Myocyte (in vitro differentiated cells): ENCODE measurements at places on chromosomes 4 and X. TPM values are rescaled to one million over a fixed set of nuclear protein-coding genes. Genes with fewer than 3 reads are reported as not detected.

Gene PORCN
- total RNA-seq = 33.1 and 34.2 TPM in 2 replicates

Gene HSFX4
- total RNA-seq = not detected in 2 replicates

Gene ASB9
- 0.70 and 1.1 TPM in 2 replicates for total RNA-seq

Gene SLC7A11
- total RNA-seq = 22.7 and 26.5 TPM in 2 replicates
